ENCODE measurements at places on chromosomes 12 and 14. TPM values are rescaled to one million over a fixed set of nuclear protein-coding genes. Genes with fewer than 3 reads are reported as not detected.

GRCh38 chr12:88591343-88591742 is 11.1 kb upstream of the KITLG start:
- no peak for DNase-seq

PNP gene
- total RNA-seq = 141 TPM

GRCh38 chr12:97921979-97922722 is 459.5 kb downstream of the RMST start:
- no peak for DNase-seq

DNA sequence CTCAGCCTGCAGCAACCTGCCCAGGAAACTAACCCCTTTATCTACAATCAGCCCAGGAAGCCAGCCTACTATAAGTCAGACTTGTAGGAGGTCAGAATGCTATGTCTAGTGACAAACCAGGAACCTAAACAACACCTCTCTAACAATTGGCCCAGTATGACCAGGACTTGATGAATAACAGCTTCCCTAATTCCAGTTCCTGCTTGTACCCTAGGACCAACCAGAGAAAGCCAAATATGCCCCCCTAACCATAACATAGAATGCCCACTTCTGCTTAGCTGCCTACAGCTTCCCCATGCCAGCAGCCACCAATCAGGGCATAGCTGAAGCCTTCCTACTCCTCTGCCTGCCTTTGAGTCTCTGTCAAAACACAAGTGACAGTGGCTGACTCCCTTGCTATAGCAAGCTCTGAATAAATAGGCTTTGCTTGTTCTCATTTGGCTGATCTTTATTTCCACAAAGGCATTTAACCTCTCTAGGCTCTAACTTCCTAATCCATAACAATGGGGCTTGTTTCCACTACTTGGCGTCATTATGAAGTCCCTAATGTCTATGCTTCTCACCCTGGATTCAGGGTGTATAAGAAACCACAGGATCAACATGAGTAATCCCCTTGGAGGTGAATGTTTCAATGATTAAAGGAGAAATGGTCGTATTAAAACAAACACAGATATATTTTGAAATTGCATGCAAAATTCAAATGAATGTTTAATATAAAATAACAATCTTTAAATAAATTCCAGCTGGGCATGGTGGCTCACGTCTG is 220.2 kb downstream of the ANO6 start:
- DNase-seq = no peak

SLCO1B1 gene
- not detected for total RNA-seq

NEDD8 gene
- 184 TPM for total RNA-seq

ORAI1 gene
- total RNA-seq = 15.4 TPM

CEP128 gene
- total RNA-seq = 4.6 TPM

GRCh38 chr12:71904629-71905028 is 34.0 kb upstream of the TPH2 start:
- no peak for DNase-seq

TMBIM6 gene
- 425 TPM for total RNA-seq

DNA sequence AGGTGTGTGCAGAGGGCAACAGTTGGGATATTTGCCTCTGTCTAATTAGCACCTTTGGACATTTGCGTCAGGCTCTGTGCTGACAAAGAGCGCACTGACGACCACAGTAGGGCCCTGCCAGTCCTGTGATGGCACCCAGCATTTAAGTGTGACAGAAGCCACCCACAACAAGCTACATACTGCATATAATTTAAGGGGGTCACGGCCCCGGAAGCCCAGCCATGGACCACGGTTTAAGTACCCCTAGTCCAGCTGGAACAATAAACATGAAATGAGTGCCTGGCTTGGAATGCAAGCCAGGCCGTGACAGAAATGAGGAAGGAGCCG is 16.8 kb upstream of the DYNC1H1 start:
- no peak for DNase-seq

DNA sequence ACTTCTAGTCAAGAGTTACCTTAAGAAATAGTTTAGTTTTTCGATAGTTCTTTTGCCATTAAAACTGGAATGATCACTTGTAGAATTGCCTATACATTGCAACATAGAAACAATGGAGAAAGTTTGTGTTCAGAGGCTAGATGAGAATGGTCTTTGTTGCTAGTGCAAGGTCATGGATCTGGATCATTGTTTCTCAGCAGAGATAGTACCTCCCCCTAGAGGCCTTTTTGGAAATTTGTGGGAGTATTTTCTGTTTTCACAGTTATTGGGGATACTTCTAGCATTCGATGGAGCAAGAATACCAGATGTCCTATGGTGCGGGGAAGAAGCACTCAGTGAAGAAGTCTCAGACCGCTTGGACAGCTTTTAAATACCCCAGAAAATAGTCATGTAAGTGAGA is 138.8 kb upstream of the HMGA2 start:
- no peak for DNase-seq

MAP3K9 gene
- total RNA-seq = 5.8 TPM

Data from omental fat pad (tissue), 4 donors.